ENCODE measurements at places on chromosomes 4 and X. TPM values are rescaled to one million over a fixed set of nuclear protein-coding genes. Genes with fewer than 3 reads are reported as not detected.

GRCh38 chrX:43315622-43316021, 340.5 kb upstream of the MAOA start:
- no peaks in the 10 kb centered on the region for H3K4me1 ChIP-seq
- H3K36me3 ChIP-seq = no peaks in the 10 kb centered on the region
- DNase-seq = no peak
- no peak overlapping the region for H3K27ac ChIP-seq

DNA sequence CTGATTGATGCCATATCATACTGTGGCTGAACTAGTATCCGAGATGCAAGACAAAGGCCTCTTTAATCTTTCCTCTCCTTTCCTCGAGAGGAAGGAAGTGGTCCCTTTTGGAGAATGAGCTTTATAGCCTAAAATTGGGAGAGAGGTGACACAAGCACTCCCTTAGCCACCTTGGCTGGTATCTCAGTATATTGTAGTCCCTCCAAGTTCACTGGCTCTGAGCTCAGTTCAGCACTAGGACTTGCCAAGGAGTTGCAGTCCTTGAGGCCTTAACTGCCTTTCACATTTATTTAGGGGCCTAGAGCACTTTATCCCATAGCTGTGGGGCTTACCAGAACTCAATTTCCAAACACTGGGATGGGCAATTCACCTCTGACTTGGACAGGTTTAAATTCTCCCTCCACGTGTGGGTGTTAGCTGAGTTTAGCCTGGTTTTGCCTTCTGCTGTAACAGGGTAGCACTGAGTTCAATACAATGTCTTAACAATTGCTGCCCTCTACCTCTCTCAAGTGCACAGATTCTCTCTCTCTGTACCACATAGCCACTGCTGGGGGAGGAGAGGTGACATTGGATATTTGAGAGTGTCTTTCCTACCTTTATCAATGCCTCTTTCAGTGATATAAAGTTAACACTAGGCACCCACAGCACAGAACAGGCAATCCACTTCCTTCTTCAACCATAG, 216.4 kb downstream of the TECRL start:
- H3K27me3 ChIP-seq = no peaks in the 10 kb centered on the region
- H3K4me3 ChIP-seq = no peak overlapping the region
- H3K36me3 ChIP-seq = no peaks in the 10 kb centered on the region
- no peak for DNase-seq

GRCh38 chrX:129749069-129749468, 10.3 kb downstream of the XPNPEP2 start:
- no peak overlapping the region for H3K4me3 ChIP-seq
- DNase-seq = no peak
- no peaks in the 10 kb centered on the region for H3K27me3 ChIP-seq
- no peak overlapping the region for H3K27ac ChIP-seq
- H3K36me3 ChIP-seq = no peaks in the 10 kb centered on the region
- no peaks in the 10 kb centered on the region for H3K4me1 ChIP-seq

- no peaks in the 10 kb centered on the region for H3K27me3 ChIP-seq
- H3K27ac ChIP-seq = no peak overlapping the region
- no peaks in the 10 kb centered on the region for H3K36me3 ChIP-seq
- DNase-seq = no peak
Measured at GRCh38 chr4:85152480-85152879, 186.0 kb upstream of the WDFY3 start.

DNA sequence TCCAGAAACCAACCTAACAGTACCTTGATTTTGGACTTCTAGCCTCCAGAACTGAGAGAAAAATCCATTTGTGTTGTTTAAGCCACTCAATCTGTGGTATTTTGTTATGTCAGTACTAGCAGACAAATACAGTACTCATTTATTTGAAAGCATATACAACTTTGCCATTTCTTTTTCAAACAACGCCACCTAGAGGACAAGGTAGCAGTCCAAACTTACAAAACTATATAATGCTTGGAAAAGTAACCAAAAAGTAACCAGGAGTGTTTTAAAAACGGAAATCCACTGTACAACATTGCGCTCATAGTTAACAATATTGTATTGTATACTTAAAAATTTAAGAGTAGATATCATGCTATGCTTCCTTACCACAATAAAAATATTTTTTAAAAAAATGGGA, 37.0 kb upstream of the FGF13 start:
- no peaks in the 10 kb centered on the region for H3K27me3 ChIP-seq
- H3K4me3 ChIP-seq = no peak overlapping the region
- H3K27ac ChIP-seq = no peak overlapping the region
- H3K36me3 ChIP-seq = no peaks in the 10 kb centered on the region

DNA sequence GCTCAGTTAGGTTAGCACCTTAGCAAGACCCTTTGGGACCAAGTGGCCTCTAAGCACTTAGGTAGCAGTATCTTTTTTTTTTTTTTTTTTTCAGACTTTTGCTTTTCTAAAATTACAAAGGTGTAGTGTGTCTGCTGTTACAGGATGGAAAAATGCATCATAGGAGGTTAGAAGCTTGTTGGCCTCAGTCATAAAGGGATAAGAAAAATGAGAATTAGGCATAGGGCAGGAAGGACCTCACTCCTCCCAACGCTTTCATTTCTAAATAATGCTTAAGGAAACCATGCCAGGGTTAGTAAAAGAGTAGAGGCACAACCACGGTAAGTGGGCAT, 148.4 kb upstream of the PLAC1 start:
- no peaks in the 10 kb centered on the region for H3K36me3 ChIP-seq
- no peaks in the 10 kb centered on the region for H3K4me1 ChIP-seq
- H3K4me3 ChIP-seq = peak overlapping the region; percentile 64
- peak overlapping the region; percentile 84 for H3K27ac ChIP-seq
- no peak for DNase-seq
- H3K27me3 ChIP-seq = no peaks in the 10 kb centered on the region

DNA sequence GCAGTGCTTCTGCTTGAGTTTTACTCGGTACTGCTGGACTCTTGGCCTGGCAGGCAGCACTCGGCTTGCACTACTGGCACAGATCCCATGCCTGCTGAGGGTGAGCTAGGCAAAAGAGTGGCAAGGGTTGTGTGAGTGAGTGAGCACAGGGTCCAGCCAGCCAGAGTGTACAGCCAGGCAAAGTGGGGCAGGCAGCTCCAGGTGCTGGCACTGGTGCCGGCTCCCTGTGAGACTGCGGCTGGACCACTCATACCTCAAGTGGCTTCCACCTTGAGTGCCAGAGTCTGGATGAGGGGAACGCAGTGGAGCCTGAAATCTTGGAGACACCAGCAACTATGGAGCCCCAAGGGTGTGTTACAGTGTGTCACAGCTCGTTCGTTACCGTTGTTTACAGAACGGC, 1451.9 kb upstream of the AGA start:
- no peak overlapping the region for H3K4me3 ChIP-seq
- no peak for DNase-seq
- no peak overlapping the region for H3K27ac ChIP-seq

DNA sequence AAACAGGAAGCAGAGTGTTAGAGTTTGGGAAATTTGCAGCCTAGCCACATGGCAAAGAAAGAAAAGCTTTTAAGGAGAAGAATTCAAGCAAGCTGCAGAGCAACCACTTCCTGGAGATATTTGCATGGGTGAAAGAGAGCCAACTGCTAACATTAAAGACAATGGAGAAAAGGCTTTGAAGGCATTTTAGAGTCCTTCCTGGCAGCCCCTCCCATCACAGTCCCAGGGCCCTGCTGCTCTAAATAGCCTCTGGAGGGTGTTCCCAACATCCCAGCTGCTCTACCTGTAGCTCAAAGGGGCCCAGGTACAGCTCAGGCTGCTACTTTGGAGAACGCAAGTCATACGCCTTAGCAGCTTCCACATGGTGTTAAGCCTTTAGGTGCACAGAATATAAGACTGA, 235.9 kb upstream of the FMR1 start:
- H3K27ac ChIP-seq = no peak overlapping the region
- H3K27me3 ChIP-seq = no peaks in the 10 kb centered on the region
- no peak for DNase-seq
- no peak overlapping the region for H3K4me3 ChIP-seq

- H3K4me1 ChIP-seq = no peaks in the 10 kb centered on the region
- no peaks in the 10 kb centered on the region for H3K27me3 ChIP-seq
- no peak for DNase-seq
- H3K27ac ChIP-seq = no peak overlapping the region
- H3K36me3 ChIP-seq = no peaks in the 10 kb centered on the region
Measured at GRCh38 chr4:95674521-95674981, 125.8 kb upstream of the UNC5C start.

GRCh38 chr4:31351695-31352094, 631.5 kb downstream of the PCDH7 start:
- H3K27me3 ChIP-seq = no peaks in the 10 kb centered on the region
- H3K27ac ChIP-seq = no peak overlapping the region
- no peaks in the 10 kb centered on the region for H3K4me1 ChIP-seq
- no peak overlapping the region for H3K4me3 ChIP-seq
- no peaks in the 10 kb centered on the region for H3K36me3 ChIP-seq
- no peak for DNase-seq

DNA sequence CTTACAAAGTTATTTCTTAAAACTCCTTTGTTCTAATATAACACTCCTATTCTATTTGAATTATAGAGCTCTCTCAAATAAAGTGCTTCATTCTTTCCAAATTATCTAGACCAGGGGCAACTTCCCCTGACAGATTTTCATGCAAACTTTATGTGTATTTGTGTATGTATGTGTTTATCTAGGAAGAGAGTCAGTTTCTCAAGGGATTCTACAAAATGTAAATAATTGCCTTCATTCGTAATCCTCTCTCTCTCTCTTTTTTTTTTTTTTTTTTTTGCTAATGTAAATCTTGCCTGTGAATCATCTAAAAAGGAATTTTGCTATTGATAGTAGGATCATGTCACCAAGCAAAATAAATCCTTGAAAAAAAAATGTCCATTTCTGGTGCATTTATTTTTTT, 38.9 kb upstream of the RBPJ start:
- H3K4me3 ChIP-seq = no peak overlapping the region
- H3K4me1 ChIP-seq = no peaks in the 10 kb centered on the region
- H3K27ac ChIP-seq = no peak overlapping the region
- H3K36me3 ChIP-seq = no peaks in the 10 kb centered on the region
- no peak for DNase-seq

- no peak for DNase-seq
- no peaks in the 10 kb centered on the region for H3K4me1 ChIP-seq
- no peaks in the 10 kb centered on the region for H3K36me3 ChIP-seq
- no peak overlapping the region for H3K27ac ChIP-seq
- H3K4me3 ChIP-seq = peak overlapping the region; percentile 26
Measured at GRCh38 chrX:30971774-30972603, 82.9 kb upstream of the TAB3 start.

DNA sequence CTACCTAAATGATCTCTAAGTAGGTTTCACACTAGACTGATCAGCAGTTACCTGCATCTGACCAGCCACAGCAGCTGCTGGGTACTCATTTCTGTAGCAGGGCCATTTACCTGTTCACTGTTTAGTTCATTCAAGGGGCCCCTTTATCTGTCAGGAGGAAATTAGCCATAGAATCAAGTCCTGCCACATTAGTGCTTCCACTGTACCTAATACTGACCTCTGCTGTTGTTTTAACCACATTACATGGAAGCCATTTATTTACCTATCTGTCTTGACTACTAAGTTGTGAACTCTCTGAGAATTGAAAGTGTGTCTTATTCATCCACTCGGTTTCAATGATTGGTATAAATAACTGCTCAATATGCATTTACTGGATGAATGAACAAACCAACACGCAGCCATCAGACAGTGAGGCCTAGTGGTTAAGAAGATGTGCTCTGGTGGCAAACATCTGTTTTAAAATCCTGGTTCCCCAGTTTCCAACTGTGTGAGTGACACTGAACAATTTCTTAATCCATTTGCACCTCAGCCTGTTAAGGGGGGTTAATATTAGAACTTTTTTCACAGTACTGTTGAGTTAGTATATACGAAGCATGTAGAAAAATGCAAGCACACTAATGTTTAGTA, 30.0 kb upstream of the ANXA5 start:
- no peak overlapping the region for H3K4me3 ChIP-seq
- no peaks in the 10 kb centered on the region for H3K27me3 ChIP-seq
- H3K27ac ChIP-seq = no peak overlapping the region
- no peaks in the 10 kb centered on the region for H3K36me3 ChIP-seq
- no peaks in the 10 kb centered on the region for H3K4me1 ChIP-seq
- no peak for DNase-seq

GRCh38 chr4:19971829-19972228, 279.9 kb upstream of the SLIT2 start:
- no peaks in the 10 kb centered on the region for H3K36me3 ChIP-seq
- DNase-seq = no peak
- no peak overlapping the region for H3K4me3 ChIP-seq
- no peaks in the 10 kb centered on the region for H3K27me3 ChIP-seq

DNA sequence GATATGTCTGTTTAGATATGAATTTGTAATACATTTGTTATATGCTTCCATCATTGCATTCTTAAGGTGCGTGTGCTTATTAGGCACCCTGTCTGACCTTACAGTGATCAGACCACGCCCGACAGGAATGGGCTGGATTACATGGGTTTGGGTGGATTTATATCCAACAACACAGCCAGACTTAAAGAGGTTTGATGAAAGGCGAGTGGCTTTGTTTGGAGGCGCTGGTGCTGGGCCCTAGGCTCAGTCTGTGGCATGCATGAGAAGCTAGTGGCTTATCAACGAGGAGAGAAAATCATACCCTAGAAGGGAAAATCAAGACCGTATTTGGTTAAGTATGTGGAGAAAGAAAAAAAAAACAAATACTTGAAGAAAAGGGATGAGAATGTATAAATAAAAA, 80.7 kb downstream of the STOX2 start:
- no peaks in the 10 kb centered on the region for H3K27me3 ChIP-seq
- no peaks in the 10 kb centered on the region for H3K36me3 ChIP-seq
- DNase-seq = no peak
- no peak overlapping the region for H3K27ac ChIP-seq
- peaks cover 12% of the 10 kb centered on the region for H3K4me1 ChIP-seq

GRCh38 chr4:184282895-184283654, 65.4 kb upstream of the ENPP6 start:
- peak overlapping the region; percentile 47 for H3K27ac ChIP-seq
- no peaks in the 10 kb centered on the region for H3K36me3 ChIP-seq
- peaks cover 23% of the 10 kb centered on the region for H3K4me1 ChIP-seq
- no peak overlapping the region for H3K4me3 ChIP-seq
- DNase-seq = no peak
- no peaks in the 10 kb centered on the region for H3K27me3 ChIP-seq

DNA sequence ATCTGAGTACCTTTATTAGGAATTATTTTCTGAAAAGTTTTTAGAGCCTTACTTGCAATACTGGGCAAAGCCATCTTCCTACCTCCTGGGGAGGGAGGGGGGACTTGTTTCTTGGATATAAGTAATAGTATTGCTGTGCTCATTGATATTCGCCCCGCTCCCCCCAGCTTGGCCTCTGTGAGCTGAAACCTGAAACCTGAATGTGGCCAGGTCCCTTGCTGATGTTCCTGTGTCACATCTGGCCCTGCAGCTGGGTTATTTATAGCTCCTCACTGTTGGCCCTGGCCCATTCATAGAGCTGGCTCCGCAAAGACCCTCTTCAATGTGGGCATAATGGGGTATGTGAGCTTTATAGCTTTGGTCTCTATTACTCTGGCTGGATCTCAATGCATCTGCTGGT, 59.5 kb downstream of the FRMPD3 start:
- no peak overlapping the region for H3K4me3 ChIP-seq
- H3K27me3 ChIP-seq = no peaks in the 10 kb centered on the region
- H3K27ac ChIP-seq = no peak overlapping the region
- no peaks in the 10 kb centered on the region for H3K4me1 ChIP-seq
- no peak for DNase-seq
- no peaks in the 10 kb centered on the region for H3K36me3 ChIP-seq

- no peaks in the 10 kb centered on the region for H3K36me3 ChIP-seq
- no peak overlapping the region for H3K27ac ChIP-seq
- H3K4me3 ChIP-seq = no peak overlapping the region
- peaks cover 1% of the 10 kb centered on the region for H3K4me1 ChIP-seq
- H3K27me3 ChIP-seq = no peaks in the 10 kb centered on the region
Measured at GRCh38 chr4:85831647-85832046, 356.7 kb downstream of the ARHGAP24 start.

NFKB1 gene
- 48.8 TPM for total RNA-seq

SHROOM2 gene
- 9.6 TPM for total RNA-seq

TGIF2LX gene
- total RNA-seq = not detected

BANK1 gene
- total RNA-seq = 12.6 TPM

TDO2 gene
- 3.0 TPM for total RNA-seq

JADE3 gene
- 10.1 TPM for total RNA-seq

ELMOD2 gene
- 19.3 TPM for total RNA-seq

Measured in upper lobe of right lung (tissue), 1 donor.